Brain microvascular endothelial cell (primary cell): ENCODE measurements at places on chromosomes 5 and 9.

DNA sequence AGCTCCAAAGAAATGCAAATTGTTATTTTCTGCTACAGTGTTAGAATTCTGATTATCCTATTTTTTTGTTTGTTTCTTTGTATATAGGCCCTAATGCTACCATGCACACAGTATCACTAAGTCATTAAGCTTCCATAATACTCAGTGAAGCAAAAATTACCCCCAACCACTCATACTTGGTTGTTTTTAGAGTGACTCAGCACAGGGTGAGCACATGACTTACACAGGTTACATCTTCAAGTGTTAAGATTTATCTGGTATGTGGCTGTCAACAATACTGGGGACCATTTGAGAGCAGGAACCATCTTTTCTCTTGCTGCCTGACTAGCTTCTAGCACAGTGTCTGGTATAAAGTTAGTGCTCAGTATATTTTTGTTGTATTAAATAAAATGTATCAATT is 255.8 kb upstream of the SLC24A2 start:
- DNase-seq, result peak; percentile 40

DNA sequence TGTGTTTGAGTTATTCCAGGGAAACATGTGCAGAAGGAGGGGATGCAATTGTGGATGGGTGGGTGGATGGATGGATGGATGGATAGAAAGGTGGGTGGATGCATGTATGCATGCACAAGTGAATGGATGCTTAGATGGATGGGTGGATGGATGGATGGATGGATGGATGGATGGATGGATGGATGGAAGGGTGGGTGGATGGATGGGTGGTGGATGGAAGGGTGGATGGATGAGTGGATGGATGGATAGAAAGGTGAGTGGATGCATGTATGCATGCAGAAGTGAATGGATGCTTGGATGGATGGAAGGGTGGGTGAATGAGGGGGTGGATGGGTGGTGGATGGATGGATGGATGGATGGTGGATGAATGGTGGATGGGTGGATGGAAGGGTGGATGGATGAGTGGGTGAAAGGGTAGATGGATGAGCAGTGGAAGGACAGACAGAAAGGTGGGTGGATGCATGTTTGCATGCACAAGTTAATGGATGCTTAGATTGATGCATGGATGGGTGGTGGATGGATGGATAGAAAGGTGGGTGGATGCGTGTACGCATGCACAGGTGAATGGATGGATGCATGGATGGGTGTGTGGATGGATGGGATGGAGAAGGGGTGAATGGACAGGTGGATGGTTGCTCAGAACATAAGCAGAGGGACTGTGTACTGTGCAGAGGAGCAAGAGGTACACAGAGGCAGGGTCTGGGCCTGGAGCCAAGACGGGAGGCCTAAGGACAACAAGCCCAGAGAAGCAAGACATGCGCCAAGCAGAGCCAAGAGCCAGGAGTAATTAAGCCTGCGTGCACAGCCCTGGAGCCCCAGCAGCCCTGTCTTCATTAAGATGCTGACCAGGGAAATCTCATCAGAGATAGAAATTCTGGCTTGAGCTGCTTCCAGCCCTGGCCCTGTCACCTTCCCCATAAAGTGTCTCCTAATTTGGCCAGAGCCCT is 84.6 kb upstream of the PPP1R26 start:
- no peak for DNase-seq

DNA sequence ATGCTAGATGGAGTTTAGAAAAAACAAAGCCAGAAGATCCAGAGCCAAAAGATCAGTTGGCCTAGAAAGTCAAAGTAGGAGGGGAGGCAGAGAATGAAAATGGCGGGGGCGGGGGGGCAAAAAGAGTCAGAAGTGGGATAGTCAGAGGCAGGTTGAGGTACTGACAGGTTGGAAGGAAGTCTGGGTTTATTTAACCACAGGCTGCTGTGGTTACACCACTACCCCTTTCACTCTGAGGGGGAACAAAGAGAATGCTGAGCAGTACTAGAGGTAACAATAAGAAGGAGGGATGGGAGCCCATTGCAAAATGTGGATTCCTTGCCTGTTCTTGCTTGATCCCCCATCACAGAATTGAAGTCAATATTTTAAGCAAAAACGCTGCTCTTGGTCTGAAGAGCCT is 111.8 kb downstream of the CAVIN4 start:
- no peak for DNase-seq

GRCh38 chr5:58184910-58185309 is 275.0 kb downstream of the PLK2 start:
- DNase-seq, result peak; percentile 41

GRCh38 chr9:27369591-27369990 is 72.6 kb upstream of the EQTN start:
- DNase-seq, result no peak

DNA sequence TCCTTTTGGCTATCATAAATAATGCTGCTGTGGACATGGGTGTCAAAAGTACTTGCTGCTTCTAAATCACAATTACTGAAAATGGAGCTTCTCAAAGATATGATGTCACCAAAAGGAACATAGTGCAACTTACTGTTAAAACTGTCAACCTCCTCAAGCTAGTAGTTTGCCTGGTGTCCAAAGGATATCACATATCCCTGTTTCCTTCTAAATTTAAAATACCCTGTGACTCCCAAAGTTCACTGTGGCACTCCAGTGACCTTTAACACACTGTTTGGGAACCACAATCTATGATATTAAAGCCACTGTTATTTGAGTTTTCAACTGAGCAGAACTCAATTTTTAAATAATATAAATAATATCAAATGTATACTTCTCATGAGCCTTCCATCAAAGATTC is 18.2 kb downstream of the GLIS3 start:
- no peak for DNase-seq

DNA sequence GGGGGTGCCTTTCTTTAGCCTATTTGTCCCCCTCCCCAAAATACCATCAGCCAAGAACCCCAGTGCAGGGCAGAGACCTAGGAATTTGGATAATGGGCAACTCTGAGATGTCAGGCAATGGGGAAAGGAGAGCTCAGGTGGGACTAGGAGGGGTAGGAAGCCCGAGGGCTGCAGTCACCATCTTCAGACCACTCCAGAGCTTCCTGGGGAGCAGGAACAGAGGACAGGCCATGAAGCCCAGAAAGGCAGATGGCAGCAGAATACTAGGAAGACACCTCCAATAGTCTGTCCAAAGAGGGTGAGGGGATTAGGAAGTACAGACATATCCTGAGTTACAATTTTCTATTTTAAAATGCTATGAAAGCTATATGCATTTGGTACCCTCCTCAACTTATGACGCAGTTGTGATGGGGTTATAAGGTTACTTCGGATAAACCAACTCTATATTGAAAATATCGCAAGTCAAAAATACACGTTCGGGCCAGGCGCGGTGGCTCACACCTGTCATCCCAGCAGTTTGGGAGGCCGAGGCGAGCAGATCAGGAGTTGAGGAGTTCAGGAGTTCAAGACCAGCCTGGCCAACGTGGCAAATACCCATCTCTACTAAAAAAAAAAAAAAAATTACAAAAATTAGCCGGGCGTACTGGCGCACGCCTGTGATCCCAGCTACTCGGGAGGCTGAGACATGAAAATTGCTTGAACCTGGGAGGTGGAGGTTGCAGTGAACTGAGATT is 34.6 kb upstream of the IL17B start:
- DNase-seq, result no peak

- DNase-seq, result no peak
These were observed 379.9 kb upstream of the DMAC1 start for GRCh38 chr9:8179381-8180053.

- no peak for DNase-seq
These were observed 17.6 kb upstream of the SAP30L start for GRCh38 chr5:154428208-154428607.

DNA sequence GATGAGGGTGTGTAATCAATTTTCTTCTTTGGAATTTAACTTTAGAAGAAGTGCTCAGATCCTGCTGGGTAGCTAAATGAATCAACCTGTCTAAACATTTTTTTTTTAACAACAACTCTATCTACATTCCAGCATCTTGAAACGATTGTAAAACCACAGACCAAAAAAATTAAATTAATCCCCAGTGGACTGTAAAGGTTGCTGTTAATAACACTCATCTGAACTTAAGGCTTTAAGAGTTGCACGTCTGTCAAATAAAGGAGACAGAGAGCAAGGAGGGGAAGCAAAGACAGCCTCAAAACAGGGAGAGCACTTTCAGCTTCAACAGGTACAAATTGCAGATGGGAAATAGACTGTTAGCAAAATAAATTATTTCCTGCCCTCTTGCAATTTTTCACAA is 548.5 kb downstream of the DTWD2 start:
- no peak for DNase-seq

- DNase-seq, result no peak
These were observed 322.3 kb upstream of the ISL1 start for GRCh38 chr5:51060953-51061352.

GRCh38 chr5:166251786-166252185 is 2039.7 kb upstream of the WWC1 start:
- no peak for DNase-seq

GRCh38 chr9:6034954-6035353 is 19.5 kb upstream of the RANBP6 start:
- DNase-seq, result no peak

DNA sequence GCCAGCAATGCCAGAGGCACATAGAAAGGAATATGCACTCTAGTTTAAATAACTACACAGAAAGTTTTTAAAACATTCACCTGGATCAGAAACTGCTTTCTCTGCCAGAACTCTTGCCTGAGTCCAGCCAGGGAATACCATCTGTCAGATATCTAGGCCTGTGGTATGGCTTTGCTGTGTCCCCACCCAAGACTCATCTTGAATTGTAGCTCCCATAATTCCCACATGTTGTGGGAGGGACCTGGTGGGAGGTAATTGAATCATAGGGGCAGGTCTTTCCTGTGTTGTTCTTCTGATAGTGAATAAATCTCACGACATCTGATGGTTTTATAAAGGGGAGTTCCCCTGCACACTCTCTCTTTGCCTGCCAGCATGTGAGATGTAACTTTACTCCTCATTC is 41.5 kb upstream of the KCNV2 start:
- DNase-seq, result no peak

DNA sequence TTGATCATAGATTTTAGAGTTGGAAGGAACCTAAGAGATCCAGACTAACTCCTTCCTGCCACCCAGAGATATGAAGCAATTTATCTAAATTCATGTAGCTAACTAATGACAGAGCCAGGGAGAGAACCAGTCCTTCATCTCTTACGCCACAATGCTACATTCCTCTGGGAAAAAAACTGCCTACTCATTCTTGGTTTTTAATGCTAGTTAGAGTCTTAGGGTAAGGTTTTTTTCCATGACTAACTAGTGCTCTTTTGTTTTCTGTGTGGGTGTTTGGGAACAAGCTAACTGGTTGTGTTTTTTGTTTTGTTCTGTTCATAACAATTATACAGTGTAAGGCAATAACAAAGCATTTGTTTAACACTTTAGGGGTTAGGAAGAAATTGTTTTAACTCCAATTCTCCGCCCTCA is 52.4 kb downstream of the SLC44A1 start:
- DNase-seq, result peak; percentile 92

- DNase-seq, result no peak
These were observed 53.6 kb downstream of the PDCD1LG2 start for GRCh38 chr9:5563886-5564285.

- no peak for DNase-seq
These were observed 694.6 kb downstream of the DNAH5 start for GRCh38 chr5:13249854-13250253.

- no peak for DNase-seq
These were observed 4.8 kb downstream of the HSDL2 start for GRCh38 chr9:112384690-112385089.

DNA sequence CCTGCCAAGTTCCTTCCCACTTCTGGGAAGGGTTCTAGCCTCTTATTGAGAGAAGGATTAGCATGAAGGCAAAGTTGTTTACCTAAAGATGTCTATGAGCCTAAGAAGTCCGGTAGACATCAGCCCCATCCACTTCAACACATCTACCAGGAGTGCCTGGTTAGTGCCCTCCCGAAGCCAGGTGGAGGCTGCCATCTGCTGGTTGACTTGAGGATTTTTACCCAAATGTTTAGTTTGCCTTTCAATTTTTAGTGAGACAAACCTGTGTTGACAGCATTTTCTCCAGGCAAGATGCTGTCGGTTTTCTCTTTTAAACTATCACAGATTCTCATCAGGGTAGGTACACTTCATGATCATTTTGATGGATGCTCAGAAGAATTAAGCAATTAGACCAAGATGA is 83.6 kb upstream of the TNFSF8 start:
- peak; percentile 67 for DNase-seq

DNA sequence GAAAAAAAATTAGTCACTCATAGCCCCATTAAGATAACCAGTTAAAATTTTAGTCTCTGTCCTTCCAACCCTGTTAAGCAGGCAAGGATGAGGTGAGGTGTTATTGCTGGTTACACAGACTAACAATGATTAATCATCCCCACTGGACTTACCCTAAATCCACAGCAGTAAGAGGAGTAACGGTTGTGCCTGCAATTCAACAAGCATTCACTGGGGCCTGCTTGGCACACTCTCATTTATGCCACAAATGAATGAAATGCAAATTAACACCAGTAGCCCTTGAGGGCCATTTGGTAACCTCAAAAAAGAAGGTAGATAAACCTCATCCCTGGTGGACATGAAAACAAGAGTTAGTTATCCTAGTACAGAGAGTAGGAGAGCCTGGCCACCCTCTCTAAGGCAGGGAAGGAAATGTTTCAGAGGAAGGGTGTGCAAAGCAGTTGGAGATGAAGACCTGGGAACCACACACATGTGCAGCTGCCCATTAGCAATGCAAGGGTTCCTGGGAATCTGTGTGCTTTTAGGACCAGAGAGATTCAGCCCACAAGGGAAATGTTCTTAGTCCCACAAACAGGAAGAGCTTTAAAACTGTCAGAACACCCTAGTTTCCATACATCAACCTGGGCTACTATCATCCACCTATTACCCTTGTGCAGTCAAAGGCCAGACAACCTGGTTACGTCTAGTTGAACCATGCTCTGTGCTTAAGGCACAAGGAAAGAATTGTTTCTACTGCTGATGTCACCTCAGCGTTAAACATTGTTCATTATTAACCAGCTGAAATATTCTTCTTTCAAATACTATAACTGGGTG is 7.7 kb downstream of the LHFPL2 start:
- DNase-seq, result no peak

DNA sequence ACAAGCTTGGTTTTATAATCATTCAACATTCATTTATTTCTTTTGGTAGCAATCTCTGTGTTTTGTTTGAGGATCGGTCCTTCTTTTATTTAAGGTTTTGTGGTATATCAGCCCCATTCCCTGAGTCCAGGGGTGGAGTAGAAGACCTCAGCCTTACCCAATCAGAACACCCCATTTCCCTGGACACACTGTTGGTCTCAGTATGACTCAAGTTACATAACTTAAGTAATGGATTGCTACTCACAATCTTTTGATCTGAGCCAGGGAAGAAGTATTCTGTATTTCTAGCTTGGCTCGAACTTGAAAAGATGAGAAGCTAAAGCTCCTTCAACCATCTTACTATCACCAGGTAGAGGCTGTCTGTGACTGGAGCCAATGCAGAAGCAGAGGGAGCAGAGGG is 175.2 kb upstream of the HAPLN1 start:
- DNase-seq, result peak; percentile 49

DNA sequence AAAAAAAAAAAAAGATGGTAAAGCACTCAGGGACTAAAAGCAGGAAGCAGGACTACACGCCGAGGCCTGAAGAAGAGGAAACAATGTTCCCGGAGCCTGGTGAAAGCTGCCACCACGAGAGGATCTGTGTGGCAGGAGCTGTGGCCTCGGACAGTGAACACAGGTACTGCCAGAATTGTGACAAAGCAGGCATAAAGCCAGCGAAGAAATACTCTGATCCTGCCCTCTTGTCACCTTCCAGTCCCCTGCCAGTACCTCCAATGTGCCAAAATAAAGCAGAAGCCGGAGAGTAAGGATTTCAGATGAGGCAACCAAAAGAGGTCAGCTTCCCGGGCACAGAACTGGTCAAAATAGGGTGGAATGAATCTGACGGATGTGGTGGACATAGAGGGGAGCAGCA is 211.5 kb upstream of the TARS1 start:
- no peak for DNase-seq

- no peak for DNase-seq
These were observed 373.7 kb downstream of the ARL15 start for GRCh38 chr5:53936481-53937352.
